KBM-7 (cell line): ENCODE measurements at places on chromosomes 1 and 21.

DNA sequence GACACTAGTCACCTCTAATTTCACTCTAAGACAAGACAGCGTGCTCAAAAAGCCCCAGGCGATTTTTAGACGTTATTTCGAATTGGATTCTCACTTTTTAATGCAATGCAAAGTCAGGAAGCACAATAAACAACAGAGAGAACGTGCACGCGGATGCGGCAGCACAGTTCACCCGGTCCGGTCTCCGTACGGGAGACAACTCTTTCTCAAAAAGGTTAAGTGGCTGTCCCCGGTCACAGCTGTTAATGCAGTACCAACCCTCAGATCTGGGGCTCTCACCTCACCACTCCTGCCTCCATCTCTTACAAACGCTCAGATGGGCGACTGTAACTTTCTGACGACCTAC is 1.2 kb downstream of the HP1BP3 start:
- no peak for DNase-seq

- DNase-seq = no peak
Observed at GRCh38 chr1:99850459-99851291, 514 bp downstream of the AGL start.

GRCh38 chr1:240765732-240766363 is 153.9 kb upstream of the GREM2 start:
- no peak for DNase-seq

- DNase-seq = peak; percentile 67
Observed at GRCh38 chr1:173775578-173776226, 48.8 kb upstream of the DARS2 start.

GRCh38 chr1:21048462-21048861 is 128.2 kb downstream of the EIF4G3 start:
- peak; percentile 20 for DNase-seq

DNA sequence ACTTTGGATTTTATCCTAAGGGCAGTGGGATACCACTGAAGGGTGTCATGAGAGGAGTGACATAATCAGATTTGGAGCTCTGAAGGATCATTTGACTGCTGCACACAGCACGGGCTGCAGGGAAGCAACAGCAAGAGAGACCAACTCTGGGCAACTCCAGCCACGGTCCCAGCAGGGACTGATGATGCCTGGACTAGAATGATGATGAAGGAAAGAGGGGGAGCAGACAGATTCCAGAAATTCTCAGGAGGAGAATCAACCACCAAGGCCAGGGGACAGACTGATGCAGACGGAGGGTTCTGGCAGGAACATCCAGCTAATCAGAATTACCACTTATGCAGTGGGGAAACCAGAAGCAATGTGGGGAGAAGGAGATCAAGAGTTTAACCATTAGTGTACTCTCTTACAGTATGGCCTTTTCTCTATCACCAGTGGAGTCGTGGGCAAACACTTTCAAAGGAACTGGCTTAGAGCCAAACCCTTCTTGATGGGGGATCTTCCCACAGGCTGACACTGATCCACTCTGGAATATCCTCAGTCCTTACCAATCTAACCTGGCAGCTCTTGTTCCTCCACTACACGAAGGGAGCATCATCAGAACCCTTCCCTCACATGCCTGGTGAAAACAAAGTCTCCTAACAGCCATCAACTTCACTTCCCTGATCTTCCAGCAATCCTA is 3.3 kb downstream of the URB1 start:
- no peak for DNase-seq

GRCh38 chr1:221078260-221078965 is 199.2 kb downstream of the HLX start:
- DNase-seq = no peak

DNA sequence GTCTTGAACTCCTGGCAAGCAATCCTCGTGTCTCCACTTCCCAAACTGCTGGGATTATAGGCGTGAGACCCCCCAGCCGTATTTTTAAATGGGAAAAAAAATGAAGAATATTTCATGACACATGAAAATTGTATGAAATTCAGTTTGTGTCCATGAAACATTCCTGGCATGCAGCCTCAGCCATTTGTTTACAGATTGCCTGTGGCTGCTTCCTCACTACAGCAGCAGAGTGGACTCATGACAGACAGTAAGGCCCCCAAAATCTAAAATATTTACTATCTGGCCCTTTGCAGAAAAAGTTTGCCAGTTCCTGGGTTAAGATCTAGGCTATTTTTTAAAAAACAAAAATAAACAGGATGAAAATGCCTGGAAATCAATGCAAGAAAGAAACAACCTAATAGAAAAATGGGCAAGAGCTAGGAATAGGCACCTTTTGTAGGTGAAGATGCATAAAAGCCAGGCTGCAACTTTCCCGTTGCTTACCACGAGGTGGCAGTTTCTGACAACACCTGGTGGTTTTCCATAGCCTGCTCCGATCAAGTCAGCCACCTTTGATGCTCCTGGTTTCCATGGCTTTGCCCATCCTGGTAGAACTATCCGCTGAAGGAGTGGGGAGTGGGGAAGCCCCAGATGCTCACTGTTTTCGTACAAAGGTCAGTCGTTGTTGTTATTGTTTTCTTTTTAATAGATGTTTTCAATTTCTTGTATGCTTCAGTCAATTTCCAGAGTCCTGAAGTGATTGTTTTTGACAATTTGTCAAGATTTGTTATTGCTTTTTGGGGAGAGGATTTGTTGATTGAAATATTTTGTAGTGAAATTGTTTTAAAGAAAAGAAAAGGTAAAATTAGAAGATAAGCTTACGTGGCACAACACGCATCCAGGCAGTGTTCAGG is 24.3 kb downstream of the UBE2Q1 start:
- DNase-seq = no peak

GRCh38 chr21:33642896-33643657 is 776 bp downstream of the ITSN1 start:
- DNase-seq = peak; percentile 41

DNA sequence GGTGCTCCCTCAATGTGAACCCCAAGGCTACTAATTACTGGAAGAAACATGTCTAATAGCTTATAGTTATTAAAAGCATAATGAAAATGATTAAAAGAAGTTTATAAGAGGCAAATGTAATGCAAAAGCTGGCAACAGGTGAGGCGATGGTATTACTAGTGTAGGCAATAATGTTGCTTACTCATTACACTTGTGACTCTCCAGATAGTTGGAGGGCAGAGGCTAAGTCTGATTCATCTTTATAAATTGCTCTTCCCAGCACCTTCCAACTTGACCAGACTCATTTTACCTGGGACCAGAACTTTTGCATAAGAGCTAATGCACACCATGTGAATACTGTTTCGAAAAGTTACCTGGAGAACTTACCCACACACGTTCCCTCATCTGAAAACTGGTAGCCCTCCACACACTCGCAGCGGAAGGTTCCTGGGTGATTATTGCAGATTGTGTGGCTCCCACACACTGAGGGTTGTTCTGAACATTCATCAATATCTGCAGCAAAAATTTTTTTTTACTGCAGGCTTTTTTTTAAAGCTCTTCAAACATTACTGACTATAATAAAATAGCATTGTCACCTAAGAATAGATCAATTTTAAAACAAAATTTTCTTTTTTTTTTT is 48.0 kb downstream of the NID1 start:
- no peak for DNase-seq

GRCh38 chr1:192407206-192407605 is 90.4 kb downstream of the RGS21 start:
- no peak for DNase-seq

- no peak for DNase-seq
Observed at GRCh38 chr1:29845910-29846309, 609.6 kb downstream of the PTPRU start.

DNA sequence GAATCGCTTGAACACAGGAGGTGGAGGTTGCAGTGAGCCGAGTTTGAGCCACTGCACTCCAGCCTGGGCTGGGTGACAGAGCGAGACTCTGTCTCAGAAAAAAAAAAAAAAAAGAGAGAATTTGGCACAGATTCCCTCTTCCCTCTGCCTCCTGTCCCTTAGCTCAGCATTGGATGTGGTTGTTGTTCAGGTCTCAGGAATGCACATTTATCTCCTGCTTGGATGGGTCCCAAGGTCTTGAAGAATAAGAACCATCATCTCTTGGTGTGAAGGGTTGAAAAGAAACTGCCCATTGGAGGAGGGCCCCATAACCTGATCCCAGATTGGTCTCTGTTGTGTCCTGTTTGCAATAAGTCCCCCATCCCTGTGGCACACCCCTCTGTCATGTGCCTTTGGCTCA is 34.9 kb downstream of the UBIAD1 start:
- DNase-seq = no peak

GRCh38 chr1:64842224-64842623 is 97.3 kb downstream of the RAVER2 start:
- no peak for DNase-seq

DNA sequence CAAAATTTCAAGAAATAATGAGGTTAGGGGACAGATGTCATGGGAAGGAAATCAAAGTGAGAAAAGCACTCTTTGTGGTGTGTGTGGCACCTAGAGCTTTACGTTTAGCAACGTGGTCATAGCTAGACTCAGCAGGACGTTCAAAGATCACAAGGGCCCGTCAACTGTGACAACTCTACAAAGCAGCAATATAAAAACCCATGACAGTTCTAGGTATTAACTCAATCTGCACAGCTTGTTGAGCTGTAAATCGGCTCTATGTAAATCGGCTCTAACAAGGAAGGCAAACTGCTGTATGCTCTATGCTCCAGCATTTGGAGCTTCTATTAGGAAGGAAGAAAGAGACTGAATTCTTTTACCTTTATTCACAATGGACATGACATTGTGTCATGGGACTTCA is 64.8 kb downstream of the TP53BP2 start:
- no peak for DNase-seq

DNA sequence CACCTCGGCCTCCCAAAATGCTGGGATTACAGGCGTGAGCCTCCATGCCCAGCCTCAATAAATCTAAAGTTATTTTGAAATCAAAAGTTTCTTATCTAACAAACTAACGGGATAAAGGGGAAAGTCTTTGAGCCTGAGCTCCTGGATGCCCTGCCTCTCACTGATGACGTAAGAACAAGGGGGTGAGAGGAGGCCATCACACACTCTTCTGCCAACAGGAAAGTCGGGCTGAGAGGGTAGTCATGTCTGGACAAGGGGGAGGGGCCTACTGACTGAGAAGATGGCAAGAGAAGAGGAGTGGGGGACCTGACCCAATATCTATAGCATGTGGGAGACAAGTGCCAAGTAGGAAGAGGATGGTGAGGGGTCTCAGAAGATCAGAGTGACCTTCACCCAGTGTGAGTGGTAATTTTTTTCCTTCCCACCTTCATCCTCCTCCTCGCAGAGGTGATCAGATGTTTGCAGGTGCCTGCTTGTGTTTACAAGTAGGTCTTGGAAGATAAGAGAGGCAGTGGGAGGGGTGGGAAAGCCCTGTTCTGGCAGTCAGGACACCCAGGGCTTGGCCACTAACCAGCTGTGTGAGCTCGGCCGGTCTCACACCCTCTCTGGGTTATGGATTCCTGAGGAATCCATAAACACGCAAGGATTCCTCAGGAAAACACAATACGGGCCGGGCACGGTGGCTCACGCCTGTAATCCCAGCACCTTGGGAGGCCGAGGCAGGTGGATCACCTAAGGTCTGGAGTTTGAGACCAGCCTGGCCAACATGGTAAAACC is 9.6 kb downstream of the UQCRHL start:
- no peak for DNase-seq

GRCh38 chr1:41557751-41558455 is 73.4 kb upstream of the EDN2 start:
- no peak for DNase-seq

DNA sequence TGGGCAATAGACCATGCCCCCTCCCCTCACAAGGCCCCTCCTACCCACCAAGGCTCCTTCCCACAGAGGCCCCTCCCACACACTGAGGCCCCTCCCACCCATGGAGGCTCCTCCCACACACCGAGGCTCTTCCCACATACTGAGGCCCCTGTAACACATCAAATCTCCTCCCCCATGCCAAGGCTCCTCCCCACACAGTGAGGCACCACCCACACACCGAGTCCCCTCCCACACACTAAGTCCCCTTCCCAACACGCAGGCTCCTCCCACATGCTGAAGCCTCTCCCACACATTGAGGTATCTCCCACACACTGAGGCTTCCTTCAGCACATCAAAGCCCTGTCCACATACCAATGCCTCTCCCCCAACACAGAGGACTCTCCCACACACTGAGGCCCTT is 391.8 kb downstream of the CAMTA1 start:
- DNase-seq = no peak

- no peak for DNase-seq
Observed at GRCh38 chr1:204685236-204686006, at the start of gene LRRN2. Gene LRRN2, minus strand, starts transcription at chr1:204685738. Its CDS starts 65,746 bp downstream, at chr1:204619992.

DNA sequence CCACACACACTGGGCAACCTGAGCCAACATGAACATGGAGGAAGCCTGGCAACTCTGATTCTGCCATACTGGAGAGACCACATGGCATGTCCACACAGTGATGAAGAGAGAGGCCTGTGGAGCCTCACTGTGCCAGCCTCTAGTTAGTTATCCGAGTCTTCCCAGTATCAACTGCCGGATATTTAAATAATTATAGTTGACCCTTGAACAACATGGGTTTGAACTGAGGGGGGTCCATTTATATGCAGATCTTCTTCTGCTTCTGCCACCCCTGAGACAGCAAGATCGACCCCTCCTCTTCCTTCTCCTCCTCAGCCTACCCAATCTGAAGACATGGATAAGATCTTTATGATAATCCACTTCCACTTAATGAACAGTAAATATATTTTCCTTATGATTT is 27.8 kb downstream of the DDAH1 start:
- no peak for DNase-seq

DNA sequence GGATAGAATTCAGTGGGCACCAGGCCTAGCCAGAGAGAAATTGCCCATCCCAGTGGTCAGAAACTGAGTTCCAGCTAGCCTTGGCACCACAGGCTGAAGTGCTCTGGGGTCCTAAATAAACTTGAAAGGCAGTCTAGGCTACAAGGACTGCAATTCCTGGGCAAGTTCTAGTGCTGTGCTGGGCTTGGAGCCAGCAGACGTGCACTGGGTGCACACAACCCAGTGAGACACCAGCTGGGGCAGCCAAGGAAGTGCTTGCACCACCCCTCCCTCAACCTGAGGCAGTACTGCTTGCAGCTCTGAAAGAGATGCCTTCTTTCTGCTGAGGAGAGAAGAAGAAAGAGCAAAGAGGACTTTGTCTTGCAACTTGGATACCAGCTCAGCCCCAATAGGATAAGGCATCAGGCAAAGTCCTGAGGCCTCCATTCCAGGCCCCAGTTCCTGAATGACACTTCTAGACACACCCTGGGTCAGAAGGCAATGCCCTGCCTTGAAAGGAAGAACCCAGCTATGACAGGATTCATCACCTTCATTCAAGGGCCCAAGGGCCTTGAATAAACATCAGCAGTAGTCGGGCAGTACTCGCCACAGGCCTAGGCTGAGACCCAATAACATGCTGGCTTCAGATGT is 55.1 kb downstream of the OVGP1 start:
- DNase-seq = no peak

DNA sequence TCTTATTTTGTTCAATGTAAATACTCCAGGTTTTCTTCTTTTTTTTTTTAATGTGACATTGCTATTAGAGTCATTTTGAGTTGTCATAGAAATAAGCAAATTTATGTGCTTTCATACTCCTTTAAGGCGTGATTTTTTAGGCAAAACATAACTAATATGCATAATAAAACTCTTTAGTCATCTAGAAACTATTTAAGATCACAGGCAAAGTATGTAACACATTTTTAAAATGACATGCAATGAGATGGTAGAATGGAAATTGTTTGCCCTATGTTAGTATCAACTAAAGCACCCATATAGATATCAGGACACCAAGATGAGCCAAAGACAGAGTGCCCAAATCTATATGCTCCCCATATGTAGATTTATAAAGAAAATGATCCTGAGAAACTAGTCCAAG is 41.5 kb upstream of the SGIP1 start:
- DNase-seq = no peak

- DNase-seq = no peak
Observed at GRCh38 chr1:200590001-200590400, 30.6 kb downstream of the KIF14 start.
